LHCN-M2 (cell line): ENCODE measurements at places on chromosomes 16 and 17.

GRCh38 chr17:79338152-79338551 is 263.5 kb downstream of the ENGASE start:
- no peak for DNase-seq

DNA sequence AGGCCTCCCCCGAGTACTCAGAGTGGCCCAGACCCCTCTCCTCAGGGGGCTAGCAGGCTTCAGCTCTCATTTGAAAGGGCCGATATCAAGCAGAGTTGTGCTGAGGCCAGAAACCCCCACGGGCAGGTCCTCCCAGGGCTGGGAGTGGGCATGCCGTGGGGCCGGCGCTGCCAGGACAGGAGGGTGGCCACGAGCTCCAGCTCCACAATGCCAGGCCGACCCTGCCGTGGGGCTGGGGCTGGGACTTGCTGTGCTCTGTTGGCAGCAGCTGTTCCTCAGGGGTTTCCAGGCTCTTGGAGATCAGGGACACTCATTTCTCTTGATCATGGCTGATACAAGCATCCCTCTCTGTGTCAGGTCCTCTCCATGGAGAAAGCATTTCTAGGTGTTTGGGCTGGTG is 3.2 kb upstream of the NPB start:
- no peak for DNase-seq

GRCh38 chr16:72862090-72862489 is 185.8 kb downstream of the ZFHX3 start:
- DNase-seq, result no peak

DNA sequence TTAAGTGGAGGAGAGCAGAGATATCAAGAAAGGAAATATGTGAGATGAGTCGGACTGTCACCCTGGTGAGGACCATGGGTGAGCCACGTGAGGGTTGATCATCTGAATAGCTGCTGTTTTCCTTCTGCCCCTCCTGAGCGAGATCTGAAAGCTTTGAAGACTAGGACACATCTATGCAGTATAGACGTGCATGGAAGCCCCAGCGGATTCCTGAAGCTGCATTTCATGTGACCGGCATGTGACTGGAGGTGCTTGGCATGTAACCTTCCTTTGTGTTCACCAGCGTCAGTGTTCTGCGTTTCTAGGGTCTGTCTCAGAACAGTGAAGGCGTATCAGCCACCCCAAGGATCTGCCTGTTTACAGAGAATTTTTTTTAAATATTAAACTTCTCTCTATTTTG is 75.1 kb downstream of the MSI2 start:
- no peak for DNase-seq

GRCh38 chr16:59470556-59470955 is 736.4 kb upstream of the GOT2 start:
- no peak for DNase-seq

- peak; percentile 29 for DNase-seq
Observed at GRCh38 chr17:20262226-20263114, 204.9 kb downstream of the LGALS9B start.

DNA sequence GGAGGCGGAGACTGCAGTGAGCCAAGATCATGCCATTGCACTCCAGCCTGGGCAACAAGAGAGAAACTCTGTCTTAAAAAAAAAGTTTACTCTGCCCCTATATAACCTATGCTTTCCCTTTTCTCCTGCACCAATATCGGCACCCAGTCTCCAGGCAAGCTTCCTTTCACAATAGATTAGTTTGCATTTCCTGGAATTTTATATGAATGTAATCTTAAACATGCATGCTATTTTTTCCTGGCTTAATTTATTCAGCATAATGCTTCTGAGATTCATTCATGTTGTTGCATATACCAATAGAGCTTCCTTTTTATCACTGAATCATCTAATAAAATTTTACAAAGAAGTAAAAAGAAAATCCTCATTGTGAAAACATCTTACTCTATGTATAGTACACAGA is 59.4 kb downstream of the USP32 start:
- no peak for DNase-seq

DNA sequence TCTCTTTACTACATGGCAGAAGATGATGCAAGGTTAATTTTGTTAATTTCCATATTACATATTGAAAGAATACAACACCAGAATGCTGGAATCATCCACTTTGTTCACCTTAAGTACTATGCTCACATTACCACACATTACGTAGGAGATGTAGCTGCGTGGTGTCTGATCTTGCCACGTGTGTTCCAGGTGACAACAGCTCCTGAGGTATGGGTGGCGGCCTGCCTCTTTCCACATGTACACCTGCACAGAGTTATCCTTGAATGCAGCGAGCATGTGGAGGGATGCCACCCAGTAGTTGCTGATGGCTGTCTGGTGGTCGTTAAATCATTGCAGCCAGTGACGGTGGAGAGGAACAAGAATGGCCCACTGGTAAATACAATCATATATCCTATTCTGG is 740.5 kb upstream of the EEF2KMT start:
- DNase-seq, result no peak

DNA sequence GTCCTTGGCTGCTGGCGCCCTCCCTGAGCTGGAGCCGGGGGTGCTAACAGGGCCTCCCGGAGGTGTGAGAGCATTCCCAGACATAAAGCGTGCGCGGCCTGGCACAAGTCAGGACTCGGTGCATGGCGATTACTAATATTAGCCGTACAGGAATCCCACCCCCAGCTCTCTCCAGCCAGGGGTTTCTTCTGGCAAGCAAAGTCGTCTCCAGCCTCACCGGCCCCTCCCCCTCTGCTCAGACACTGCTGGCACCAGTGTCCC is 5.0 kb downstream of the CASKIN1 start:
- DNase-seq, result no peak

DNA sequence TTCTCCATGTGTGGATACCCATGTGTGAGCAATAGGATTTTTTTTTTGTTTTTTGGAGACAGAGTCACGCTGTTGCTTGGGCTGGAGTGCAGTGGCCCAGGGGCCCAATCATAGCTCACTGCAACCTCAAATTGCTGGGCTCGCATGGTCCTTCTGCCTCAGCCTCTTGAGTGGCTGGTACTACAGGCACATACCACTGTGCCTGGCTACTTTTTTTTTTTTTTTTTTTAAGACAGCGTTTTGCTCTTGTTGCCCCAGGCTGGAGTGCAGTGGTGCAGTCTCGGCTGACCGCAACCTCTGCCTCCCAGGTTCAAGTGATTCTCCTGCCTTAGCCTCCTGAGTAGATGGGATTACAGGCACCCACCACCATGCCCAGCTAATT is 16.7 kb downstream of the MGRN1 start:
- no peak for DNase-seq

DNA sequence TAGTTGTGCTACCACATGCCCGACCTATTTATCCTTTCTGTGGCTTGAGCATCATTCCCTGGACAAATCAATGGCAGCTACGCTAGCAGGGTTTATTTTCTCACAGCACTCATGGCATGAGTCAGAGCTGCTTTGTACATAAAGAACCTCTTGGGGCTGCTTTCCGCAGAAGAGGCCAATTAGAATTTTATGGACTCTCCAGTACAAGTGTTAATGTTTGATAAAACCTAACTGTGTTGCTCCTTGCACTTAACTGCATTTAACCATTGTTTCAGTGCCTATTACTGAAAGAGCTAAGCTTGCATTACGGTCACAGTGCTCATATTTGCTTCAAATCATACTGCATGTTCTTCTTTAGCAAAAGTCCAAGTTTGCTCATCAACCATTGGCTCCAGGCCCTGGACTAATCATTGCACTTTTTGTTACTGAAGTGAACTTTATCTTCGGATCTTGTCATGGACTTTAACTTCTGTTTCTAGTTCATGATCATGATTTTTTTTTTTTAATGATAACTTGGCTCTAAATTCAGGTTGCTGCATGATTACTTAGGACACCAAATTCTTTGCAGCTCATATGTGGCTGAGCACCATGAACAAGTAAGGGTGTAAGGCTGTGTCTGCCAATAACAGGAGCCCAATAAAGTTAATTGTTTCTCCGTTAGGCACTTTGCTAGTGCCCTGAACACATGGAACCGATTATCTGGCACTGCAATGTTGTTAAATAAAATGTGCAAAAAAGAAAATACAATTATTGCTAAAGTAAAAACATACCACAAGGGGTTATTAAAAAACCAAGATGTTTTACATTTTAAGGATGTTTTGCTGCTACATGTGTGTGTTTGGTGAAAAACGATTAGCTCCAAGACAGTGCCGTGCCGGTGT is 492.2 kb downstream of the KCNJ2 start:
- DNase-seq, result peak; percentile 59

DNA sequence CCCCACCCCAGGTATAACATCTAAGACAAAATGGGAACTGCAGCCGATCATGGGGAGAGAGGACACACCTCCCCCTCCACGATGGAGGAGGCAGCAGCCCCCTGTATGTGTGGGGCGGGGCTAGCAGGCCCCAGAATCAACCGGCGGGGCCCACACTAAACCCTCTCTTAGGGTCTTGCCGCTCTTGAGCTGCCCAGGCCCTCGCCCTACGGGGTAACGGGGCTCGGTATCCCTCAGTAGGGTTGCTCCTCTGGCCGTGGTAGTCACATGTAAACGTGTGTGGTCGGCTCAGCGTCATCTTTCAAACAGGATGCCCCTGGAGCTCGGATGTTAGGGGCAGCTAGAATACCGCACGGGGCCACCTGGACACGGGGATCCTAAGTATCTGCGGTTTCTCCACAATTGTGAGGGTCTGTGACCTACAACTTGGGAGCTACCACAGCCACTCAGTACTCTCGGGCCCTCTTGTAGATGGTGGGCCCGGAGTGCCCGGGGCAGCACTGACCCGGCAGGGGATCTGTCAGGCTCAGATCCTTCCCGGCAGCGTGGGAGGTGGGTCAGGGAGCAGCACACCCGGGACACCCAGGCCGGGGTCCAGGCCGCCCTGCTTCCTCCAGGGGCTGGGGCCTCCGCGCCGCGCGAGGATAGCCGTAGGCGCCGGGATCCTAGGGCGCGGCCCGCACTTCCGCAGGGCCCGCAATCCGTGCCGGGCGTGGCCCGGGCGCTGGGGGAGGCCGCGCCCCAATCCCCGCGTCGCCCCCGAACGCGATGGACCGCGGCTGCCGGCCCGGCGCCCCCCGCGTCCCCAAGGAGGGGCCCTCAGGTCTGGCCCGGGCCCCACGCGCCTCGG is 781 bp downstream of the ARHGDIA start:
- DNase-seq, result peak; percentile 56

- peak; percentile 46 for DNase-seq
Observed at GRCh38 chr16:30053376-30054015, 12.1 kb upstream of the ALDOA start.

DNA sequence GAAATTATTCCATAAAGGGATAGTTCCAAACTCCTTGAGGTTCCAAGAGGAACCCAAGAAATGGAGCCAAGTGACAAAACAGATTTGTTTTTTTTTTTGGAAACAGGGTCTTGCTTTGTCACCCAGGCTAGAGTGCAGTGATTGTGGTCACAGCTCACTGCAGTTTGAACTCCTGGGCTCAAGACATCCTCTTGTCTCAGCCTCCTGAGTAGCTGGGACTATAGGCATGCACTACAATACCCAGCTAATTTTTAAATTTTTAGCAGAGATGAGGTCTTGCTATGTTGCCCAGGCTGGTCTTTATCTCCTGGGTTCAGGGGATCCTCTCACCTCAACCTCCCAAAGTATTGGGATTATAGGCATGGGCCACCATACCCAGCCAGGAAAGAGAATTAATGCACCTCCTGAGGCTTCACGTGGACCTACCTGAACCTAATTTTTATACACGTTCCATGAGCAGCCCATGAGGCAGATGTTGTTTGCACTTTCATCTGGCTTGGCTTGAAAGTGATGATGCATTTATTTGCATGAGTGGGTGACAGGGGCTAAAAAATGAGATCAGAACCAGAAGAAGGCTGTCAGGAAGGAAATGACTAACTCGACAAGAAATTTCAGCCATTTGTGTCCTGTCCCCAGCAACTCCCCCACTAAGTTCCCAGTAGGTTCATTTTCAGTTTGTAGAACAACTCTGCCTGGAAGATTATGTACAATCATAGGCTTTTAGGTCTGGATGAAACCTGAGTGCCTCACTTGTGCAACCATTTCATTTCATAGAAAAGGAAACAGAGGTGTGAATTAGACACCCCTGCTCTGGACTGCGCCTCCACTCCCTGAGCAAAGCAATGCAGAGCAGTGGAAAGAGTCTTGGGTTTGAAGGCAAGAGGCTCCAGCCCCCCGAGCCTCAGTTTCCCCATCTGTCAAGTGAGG is 10.3 kb upstream of the IRF8 start:
- peak; percentile 20 for DNase-seq

DNA sequence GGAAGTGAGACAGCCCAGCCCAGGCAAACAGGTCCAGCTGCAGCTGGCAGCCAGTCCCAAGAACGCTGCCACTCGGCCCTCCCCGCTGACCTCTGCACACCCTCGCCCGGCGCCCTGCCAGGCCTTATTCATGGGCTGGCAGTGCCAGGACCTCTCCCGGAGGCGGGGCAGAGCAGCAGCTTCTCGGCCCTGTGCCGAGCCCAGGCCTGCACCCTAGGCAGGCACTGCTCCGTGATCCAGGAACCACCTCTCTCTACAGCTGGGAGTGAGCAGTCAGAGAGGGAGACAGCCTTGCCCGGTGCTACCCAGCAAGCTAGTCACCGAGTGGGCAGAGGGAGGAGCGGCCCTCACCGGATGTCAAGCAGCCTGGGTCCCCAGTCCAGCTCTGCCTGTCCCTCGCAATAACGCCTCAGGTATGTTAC is 79.9 kb upstream of the CBX4 start:
- DNase-seq, result peak; percentile 83

DNA sequence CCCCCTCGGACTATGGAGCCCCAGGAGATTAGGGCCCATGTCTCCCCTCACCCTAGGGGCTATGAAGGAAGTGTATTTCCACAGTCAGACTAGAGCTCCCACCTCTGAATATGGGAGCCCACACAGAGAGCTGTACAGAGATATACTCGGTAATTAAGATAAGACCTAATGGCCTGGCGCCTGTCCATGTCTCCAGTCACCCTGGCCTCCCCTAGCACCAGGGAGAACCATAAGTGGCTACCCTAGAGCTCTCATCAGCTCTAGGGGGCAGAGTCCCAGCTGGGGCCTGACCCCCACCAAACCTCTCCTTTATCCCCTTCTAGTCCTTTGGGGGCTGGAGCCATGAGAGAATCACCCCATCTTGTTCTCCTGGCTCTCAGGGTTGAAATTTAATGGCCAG is 2.4 kb downstream of the TMEM101 start:
- no peak for DNase-seq

GRCh38 chr16:11679250-11679649 is 11.0 kb downstream of the SNN start:
- DNase-seq, result no peak

- peak; percentile 87 for DNase-seq
Observed at GRCh38 chr17:43760254-43760852, 1.8 kb upstream of the SOST start.

- peak; percentile 46 for DNase-seq
Observed at GRCh38 chr16:71746442-71747046, 22.0 kb upstream of the PHLPP2 start.

GRCh38 chr17:44253006-44253405 is 14.9 kb downstream of the SLC4A1 start:
- no peak for DNase-seq

DNA sequence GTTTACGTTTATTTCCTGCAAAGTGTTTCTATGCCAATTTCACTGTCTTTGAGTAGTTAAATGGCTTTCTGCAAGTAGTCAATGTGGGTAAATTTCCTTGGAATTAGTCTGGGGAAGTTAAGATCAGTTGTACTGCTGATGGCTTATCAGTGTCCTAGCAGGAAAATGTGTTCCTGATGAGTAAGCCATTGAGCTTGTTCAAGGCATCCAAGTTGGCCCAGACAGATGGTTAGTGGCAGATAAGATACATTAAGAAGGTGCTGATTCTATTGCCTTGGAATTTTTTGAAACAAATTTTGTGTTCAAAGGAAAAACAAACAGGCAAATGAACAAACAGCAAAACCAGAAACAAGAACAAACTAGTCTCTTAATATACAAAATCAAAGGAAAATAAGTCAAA is 258.4 kb downstream of the MAP2K6 start:
- DNase-seq, result peak; percentile 74
